Camera-type eye (tissue), 1 donor: ENCODE measurements at places on chromosomes 13 and 19. TPM values are rescaled to one million over a fixed set of nuclear protein-coding genes. Genes with fewer than 3 reads are reported as not detected.

Gene RAB20
- 6.7 TPM for total RNA-seq

Gene HIPK4
- total RNA-seq: not detected

Gene SLC15A1
- total RNA-seq: 0.60 TPM

Gene ERFL
- not detected for total RNA-seq

Gene CGB1
- not detected for total RNA-seq

Gene FCER2
- total RNA-seq: not detected

Gene CBY2
- total RNA-seq: not detected

Gene KIR3DL1
- total RNA-seq: 0.22 TPM

Gene ZIC2
- total RNA-seq: 29.2 TPM

Gene SIRT2
- 57.0 TPM for total RNA-seq

Gene BCL3
- total RNA-seq: 2.9 TPM

Gene RNF225
- total RNA-seq: not detected

Gene OR7D2
- total RNA-seq: not detected

Gene ZNF283
- 51.4 TPM for total RNA-seq

Gene PDX1
- total RNA-seq: not detected

Gene IGFL4
- total RNA-seq: 0.77 TPM

Gene COL4A1
- 465 TPM for total RNA-seq
